Right ventricle myocardium inferior (tissue), 1 donor: ENCODE measurements at places on chromosomes 2 and 18. TPM values are rescaled to one million over a fixed set of nuclear protein-coding genes. Genes with fewer than 3 reads are reported as not detected.

The ADAM23 gene
- 69.1 TPM for total RNA-seq

DNA sequence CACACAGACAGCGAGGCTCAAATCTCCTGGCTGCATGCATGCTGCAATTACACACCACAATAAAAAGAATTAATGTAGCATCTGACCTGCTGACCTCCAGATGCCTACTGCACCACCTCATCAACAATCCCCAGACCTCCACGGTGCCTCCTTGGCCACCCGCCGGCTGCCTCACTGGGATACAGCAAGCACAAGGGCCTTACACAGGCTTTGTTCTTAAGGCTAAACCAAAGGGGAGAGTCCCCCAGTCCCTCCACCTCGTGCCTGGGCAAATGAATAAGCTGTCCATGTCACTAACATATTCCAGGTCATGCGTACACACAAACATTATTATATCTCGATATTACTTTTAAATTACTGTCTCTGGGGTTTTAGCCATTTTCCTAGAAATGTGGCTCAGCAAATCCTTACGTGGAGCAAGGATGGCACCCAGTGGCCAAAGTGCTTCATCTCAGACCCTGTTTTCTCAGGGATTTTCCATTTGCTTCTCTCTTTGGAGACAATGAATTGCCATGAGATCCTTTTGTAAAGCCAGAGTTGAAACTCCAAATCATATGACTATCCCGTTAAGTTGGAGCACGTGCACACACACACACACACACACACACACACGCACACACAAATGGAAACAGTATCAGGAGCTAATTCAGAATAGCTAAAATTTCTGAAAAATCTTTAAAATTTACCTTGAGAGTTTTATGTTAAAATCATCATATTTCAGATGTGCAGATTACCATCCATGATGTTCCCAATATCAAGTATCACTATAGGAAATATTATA, 313.8 kb downstream of the PDE11A start:
- DNase-seq: no peak

DNA sequence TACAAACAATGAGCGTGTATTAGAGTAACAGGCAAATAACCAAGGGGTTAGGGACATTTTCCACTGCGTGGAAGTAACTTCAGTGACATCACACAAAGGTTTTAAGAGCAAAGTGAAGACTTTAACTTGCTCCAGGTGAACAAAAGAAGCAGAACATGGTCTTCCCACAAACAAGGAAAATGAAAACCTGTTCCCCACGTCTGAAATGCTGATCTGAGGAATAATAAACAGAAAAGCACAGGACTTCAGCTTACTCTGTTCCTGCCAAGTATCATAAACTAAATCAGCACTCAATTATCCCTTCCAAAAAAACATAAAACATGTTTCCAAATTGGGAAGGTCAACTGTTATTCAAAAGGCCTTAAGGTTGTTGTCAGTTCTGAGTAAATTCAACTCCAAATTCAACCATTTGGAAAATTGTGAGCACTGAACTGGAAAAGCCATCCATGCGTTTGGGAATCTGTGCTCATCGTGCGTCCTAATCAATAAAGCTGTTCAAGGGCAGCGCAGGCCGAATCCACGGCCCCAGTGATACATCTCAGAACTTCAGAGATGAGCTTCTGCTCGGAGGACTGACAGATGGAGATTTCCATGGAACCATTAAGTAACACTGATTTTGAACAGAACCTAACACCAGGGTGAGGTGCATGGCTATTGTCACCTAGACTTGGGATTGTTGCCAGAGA, 7.7 kb upstream of the SNTG2 start:
- DNase-seq: no peak

The ATP8B1 gene
- total RNA-seq: 5.0 TPM

DNA sequence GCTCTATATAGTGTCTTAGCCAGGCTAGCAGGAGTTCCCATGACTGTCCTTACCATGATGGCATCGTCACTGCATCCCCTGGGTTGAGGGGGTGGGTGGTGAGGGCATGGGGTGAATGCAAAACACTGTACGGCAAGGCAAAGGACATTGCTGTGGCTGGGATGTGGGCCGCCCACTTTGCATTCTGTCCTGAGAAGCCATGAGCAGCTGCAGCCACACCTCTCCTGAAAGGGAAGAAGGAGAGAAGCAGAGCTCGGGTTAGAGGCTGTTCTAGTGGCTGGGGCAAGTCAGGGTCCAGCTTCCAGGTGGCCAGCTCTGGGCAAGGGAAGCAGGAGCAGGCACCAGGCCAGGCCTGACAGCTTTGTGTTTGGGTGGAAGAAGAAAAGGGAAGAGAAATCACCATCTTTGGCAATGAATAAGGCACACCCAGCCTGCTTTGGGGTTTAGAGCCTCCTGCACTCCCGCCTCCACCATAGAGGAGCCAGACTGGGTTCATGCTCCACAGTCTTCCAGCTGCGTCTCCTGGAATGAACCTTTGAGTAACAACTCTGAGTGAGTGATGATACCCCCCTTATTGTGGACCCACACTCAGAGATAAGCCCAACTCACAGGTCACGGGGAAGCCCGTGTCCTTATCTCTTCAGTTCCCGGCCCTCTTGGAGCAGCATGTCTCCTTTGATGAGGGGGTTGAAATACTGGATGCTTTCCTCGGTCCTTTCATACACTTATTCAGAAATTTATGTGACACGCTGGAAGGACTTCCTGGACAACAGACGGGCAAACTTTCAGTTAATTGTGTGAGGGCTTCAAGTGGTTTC, 63.4 kb downstream of the INPP4A start:
- peak; percentile 89 for DNase-seq

DNA sequence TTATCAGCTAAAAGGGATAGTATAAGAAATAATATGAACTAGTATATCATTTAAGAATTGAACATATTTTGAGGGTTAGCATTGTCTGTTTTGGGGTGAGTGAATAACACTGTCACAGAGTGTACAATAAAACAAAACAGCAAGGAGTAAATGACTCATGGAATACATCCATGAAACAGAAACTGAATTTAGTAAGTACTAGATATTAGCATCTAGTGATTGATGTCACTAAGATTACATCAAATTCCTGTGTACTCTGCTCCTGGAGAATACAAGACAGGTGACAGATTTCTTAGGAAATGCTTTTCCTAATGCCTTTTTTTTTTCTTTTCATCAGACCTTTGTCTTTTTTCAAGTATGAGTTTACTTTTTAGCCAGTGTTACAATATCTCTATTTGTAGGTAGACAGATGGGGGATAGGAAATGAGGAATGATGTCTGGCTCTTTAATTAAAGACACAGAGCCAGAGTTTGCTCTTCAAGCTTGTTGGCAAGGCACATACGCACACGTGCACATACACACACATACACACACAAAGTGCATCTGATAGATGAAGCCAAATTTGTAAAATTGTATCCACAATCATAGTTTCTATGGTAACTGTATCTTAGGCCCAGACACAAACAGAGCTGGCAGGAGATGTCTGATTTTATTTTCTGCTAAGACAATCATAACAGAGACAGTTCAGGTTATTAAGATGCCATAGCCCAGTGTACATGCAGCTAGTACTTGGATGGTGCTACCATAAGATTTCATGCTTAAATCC, 138.2 kb upstream of the NRP2 start:
- no peak for DNase-seq

DNA sequence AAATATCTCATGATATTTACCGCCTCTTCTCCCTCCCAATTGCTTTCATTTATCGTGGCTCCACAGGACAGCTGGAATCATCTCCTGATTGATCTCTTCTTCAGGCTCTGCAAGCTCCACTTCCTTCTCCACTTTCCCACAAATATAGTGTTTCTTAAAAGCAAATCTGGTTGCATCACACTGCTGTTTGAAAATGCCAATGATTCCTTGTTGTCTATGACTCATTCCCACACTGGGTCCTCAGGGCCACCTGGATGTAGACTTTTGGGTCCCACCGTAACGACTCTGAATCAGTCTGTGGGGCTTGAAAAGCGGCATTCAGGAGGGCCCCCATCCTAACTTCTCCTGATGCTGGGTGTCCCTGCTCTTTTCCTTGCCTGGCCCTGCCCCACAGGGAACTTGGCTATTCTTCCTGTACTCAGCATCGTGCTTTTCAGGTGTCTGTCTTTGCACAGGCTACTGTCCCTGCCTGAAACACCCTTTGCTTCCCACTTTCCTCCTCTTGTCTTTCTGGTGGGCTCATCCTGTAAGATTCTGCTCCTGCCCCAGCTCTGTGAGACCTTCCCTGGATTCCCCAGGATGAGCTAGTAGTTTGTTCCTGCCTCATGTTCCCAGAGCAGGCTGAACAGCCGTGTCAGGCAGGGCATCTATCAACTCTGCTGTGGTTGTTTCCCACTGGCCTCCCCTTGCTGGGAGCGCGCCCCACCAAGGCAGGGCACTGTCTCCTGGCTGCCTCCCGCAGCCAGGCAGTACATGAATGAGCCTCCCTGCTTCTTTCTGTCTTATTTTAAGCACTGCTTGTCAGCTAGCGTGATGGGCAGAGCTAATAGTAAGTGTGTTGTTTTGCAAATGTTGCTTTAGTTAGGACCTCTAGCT, 111.9 kb downstream of the KCTD1 start:
- DNase-seq: no peak
